Dorsolateral prefrontal cortex (tissue), 122 donors: ENCODE measurements at places on chromosomes 2 and 18.

- no peak for DNase-seq
Observed at GRCh38 chr2:156320486-156321098, 11.9 kb downstream of the NR4A2 start.

DNA sequence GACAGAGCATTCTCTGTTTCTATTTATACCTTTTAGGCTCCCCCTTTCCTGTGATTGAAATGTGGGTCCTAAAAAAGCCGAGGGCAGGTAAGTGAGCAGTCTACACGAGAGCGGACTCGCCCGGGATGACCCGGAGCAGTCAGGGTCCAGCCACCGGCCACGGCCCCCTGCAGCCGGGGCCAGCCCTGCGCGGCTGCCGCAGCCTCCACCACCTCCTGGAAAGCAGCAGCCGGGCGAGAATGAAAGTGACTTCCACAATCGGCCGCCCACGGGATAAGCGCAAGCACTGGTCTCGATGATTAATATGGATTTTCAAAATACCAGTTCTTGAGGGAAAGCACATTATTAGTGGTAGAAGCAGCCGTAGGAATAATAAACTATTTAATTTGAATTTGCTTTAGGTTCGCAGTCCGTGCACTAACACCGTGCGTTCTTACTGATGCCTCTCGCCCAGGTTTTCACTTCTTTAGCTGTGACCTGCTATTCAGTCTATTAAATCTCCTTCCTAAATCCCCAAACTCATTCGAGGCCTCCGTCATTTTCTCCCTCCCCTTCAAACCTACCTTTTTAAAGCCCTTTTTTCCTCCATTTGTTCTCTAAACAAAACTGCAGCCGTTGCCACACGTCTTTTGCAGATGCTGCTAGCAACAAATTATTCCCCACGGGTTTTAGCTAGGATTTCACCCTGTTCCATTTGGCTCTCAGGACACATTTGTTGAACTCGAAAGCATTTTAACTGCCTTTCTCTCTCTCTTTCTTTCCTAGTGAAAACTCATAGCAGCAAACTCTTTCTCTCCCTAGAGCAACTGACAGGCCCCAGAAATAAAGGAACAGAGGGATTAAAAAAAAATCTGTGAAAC, 1015.1 kb upstream of the PIK3C3 start:
- no peak for DNase-seq

- no peak for DNase-seq
Observed at GRCh38 chr2:156908825-156909224, 348.7 kb upstream of the GALNT5 start.

DNA sequence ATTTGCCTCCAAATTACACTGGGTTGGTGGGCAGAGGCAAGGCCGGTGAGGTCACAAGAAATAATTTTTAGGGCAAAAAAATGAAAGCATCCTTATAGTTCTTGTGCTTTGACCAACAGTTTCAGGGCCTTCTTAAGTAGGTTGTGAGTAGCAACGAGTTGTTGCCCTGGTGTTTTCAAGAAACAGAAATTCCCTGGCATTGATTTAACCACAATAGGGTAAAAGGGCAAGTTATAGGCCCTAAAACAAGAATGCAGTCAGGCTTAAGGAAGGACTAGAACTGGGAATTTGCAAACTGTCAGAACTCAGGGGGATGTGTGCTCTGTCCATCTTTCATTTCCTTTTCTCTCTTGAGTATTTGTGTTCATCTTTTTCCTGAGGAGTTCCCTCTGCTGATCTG, 46.1 kb upstream of the STPG4 start:
- DNase-seq = no peak

GRCh38 chr2:105127289-105127915, 89.5 kb downstream of the MRPS9 start:
- DNase-seq = no peak

DNA sequence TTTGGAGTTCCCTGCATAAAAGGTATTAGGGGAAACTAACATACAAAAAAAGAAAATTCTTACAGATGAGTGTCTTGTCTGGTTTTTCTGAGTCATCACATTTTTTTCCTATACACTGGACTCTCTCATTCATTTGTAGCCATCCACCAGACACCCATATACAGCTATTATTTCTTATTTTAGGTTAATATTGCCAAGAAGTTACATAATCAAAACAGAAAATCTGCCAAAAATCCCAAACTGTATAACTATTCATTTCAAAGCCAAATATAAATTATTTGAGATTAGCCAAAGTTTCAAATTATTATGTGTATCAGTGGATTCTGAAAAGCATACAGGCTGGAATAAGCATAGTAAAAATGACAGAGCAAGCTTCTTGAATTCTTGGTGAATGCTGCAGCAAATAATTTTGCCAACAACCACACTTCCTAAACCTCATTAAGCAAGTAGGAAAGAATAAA, 191.2 kb downstream of the NCKAP5 start:
- no peak for DNase-seq

DNA sequence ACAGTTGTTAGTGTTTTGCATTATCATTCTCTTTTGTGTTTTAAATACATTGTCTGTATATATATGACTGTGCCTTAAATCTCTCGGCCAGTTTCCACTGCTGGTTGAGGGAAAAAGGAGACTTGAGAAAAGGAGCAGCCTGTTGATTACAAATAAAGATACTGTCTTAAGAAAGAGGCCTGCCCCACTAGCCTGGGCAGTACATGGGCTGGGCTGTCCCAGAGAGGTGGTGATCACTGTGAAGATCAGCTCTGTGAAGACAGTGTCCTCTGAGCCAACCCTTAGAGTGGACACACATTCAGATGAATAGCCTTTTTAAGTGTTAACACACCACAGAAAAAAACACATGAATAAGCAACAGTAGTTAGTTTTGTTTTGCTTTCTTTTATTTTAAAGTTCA, 10.0 kb upstream of the OTX1 start:
- DNase-seq = no peak

DNA sequence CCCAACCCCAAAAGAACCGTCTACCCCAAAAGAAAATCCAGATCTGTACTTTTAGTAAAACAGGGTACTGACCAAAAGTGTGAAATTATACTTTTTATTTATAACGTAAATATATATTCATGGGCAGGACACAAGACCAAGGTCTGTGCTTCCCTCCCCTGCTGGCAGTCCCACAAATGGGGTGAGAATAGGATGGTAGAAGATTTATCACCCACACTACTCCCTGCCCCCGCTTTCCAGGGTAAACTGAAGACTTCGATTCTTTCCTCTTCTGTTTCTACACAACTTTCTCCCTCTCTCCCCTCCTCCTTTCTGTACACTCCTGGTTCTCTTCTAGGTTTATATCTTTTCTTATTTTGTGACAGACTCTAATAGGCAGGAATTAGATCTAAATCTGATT, 79.7 kb downstream of the MDH1 start:
- no peak for DNase-seq
